ENCODE measurements at places on chromosomes 1 and 21. TPM values are rescaled to one million over a fixed set of nuclear protein-coding genes. Genes with fewer than 3 reads are reported as not detected.

The USH2A gene
- 0.33 TPM for total RNA-seq

The SNX7 gene
- 8.6 TPM for total RNA-seq

The CR1 gene
- 1.3 TPM for total RNA-seq

The RBP7 gene
- 46.8 TPM for total RNA-seq

The FH gene
- 12.5 TPM for total RNA-seq

The COPA gene
- 75.8 TPM for total RNA-seq

The RGS16 gene
- 2.6 TPM for total RNA-seq

The VWA5B1 gene
- not detected for total RNA-seq

The FHAD1 gene
- total RNA-seq: 2.9 TPM

The POLR3C gene
- 15.6 TPM for total RNA-seq

The RAB25 gene
- 31.3 TPM for total RNA-seq

The TGFB2 gene
- 4.9 TPM for total RNA-seq

The GLIS1 gene
- 0.33 TPM for total RNA-seq

The HPDL gene
- 0.26 TPM for total RNA-seq

The OR2T33 gene
- total RNA-seq: not detected

The OR6Y1 gene
- not detected for total RNA-seq

The PLPPR4 gene
- not detected for total RNA-seq

The HRNR gene
- total RNA-seq: not detected

The BEST4 gene
- total RNA-seq: 0.26 TPM

The HUNK gene
- total RNA-seq: 9.2 TPM

The PTGER3 gene
- total RNA-seq: 15.0 TPM

The FCAMR gene
- not detected for total RNA-seq

The GRHL3 gene
- total RNA-seq: not detected

The GJA9 gene
- not detected for total RNA-seq

The SON gene
- 235 TPM for total RNA-seq

The TLCD4 gene
- 15.6 TPM for total RNA-seq

The COL8A2 gene
- total RNA-seq: 1.6 TPM

The CD53 gene
- total RNA-seq: 16.6 TPM

The BMP8A gene
- not detected for total RNA-seq

The CROCC gene
- total RNA-seq: 151 TPM

The CELA2A gene
- total RNA-seq: 4,384 TPM

The OR2T11 gene
- 0.26 TPM for total RNA-seq

The PPIH gene
- total RNA-seq: 4.6 TPM

The SLAMF1 gene
- not detected for total RNA-seq

The GFI1 gene
- 6.7 TPM for total RNA-seq

The KRTAP7-1 gene
- not detected for total RNA-seq

The IVL gene
- total RNA-seq: not detected

The CADM3 gene
- 1.6 TPM for total RNA-seq

The MTHFR gene
- total RNA-seq: 30.1 TPM

The CENPS gene
- total RNA-seq: 8.2 TPM

The ITGB2 gene
- 17.8 TPM for total RNA-seq

The PLEKHO1 gene
- total RNA-seq: 7.0 TPM

The LRRN2 gene
- 1.6 TPM for total RNA-seq

The GBP3 gene
- total RNA-seq: 8.2 TPM
